ACHN (cell line): ENCODE measurements at places on chromosomes 1 and 21.

DNA sequence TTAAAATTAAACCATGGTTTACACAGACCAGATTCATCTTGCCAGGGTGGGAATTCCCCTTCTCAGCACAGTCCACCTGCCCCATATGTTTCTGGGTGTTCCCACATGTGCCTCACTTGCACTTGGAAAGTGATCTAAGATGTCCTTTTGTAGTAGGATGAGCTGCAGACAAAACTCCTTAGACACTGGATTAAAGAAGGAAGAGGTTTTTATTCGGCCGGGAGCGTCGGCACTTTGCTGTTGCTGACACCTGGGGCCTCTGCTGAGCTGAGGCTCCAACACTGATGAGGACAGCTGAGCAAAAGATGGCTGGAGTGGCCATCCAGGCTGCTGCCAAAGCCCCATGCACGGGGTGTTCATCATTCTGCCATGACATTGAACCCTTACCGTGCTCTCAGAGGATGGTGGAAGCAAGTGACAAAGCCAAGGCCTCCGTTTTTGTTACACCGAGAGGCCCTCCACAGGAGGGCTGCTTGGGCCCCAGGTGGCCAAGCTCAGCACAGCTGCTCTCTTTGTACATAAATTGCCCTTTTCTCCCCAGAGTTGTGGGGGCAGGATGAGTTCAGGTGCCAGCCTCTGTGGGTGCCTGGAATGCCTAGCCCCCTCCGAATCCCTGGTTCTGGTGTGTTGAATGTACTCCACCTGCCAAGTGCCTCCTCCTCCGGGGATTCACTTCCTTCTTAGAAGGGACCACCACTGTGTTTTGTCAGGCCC, 7.3 kb upstream of the ACOT11 start:
- DNase-seq = no peak

DNA sequence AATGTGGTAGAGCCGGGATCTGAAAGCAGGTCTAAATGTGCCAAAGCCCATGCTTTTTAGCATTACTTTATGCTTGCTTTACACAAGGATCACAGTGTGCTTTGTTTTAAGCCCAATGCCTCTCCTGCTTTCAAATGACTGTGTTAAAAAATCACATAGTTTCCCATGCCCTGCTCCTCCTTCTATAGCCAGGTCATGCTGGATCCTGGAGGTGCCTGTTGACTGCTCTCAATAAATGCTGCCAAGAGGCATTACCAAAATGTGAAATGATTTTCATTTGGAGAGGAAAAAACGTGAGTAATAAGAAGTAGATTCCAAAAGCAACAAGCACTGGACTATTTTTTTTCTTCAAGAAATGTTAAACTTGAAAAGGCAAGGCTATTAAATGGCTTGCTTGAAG, 420.7 kb upstream of the USP24 start:
- DNase-seq = no peak

DNA sequence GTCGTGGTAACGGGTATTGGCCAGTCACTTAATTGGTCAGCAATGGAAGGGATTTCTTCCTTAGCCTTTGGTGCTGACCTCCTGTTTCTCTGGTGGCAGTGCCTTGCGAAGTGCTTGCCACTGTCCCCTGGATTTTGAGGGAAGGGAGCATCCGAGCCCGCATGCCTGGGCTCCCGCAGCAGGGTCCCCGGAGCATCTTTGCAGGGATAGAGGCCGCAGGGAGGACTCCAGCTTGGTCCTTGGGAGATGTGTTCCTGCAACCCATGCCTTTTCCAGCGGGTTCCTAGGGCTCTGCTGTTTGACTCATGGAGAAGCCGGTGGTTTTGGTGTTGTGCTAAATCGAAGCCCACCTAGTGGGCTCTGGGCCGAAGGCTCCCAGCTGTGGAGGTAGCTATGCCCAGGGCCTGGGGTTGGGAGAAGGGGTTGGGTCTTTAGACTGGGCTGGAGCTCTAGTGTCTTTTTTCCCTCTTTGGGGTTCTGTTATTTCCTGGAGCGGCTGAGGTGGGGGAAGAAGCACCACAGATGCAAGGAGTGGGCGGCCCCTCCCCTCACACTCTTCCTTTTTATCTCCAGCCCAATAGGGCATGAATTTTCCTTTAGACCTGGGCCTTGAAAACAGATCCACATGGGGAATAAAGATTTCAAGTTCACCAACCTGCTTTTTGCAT, 39.0 kb downstream of the PIK3CD start:
- DNase-seq = no peak

DNA sequence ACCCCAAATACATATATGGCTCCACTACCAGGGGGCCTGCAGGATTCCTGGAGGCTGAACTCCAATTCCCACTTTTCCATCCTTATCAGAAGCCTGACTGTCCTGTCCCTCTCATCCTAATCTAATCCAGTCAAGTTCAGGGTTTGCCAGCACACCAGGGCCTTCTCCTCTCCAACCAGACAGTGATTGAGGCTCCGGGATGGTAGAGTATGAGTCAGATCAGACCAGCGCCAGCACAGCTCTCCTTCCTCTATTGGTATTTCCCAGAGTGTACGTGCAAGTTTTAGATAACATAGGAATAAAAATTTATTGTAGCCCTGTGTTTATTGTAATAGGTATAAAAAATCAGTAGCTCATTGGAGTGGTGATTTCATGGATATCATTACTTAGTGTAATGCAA, 24.5 kb upstream of the RCSD1 start:
- DNase-seq = no peak

GRCh38 chr1:2115702-2116341, 65.6 kb downstream of the PRKCZ start:
- no peak for DNase-seq

- peak; percentile 91 for DNase-seq
These were observed 16.4 kb downstream of the EPHA2 start for GRCh38 chr1:16139473-16139962.

- peak; percentile 66 for DNase-seq
These were observed 138.1 kb upstream of the HMCN1 start for GRCh38 chr1:185595835-185596667.

DNA sequence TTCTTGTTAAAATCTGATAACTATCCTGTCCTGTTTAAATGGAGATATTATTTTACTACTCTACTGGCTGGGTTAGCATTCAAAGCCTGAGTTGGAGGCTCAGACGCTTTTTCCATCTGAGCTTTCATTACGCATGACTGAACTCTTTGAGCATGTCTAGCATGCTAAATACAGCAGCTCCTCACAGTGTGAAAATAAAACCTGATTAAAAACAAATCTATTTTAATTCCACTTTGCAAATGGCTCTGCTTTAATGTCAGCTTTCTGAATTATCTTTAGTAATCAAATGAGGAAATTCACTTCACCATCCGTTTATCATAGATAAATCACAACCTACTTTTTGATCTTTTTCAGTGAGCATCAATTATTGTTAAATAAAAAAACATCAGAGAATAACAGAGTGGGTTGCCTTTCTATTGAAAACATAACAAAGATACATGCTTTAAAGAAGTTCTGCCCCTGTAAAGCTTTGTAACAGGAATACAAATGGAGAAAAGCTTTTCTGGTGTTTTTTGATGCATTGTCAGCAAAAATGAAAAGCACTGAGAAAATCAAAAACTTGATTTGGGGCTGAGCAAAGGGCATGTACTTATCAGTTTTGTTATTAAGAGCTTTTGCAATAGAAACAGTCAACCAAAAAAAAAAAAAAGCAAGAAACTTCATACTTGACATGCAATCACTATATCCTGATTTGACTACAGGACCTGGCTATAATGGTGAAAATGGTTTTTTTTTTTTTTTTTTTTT, 3.5 kb upstream of the SPEN start:
- no peak for DNase-seq

DNA sequence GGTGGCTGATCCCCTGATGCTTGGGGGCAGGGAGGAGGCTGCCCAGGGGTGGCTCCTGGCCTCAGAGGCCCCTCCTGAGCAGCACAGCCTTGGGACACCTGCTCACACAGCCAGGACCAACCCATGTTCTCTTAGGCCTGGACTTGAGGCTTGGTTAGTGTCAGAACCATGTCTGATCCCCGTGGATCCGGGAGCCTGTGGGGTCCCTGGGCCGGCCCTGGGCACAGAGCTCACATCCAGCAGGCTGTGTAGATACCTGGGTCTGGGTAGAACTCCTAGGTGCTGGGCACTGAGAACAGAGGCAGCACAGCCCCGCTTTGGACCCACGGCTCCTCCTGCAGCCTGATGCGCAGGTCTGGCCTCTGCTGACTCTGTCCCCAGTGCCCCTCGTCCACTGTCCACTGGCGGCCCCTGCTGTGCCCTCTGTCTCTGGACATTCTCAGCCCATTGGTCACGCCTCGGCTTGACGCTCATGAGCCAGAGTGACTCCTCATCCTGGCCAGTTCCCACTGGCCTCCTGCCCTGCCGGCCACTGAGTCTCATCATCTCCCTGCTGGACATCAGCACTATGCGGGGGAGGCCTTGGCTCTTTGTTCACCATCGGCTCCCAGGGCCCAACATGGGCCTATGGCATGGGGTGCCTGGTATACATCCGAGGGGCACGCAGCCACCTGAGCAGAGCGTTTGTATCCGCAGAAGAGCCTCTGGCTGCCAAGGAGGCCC, 70.2 kb downstream of the TRIM11 start:
- no peak for DNase-seq

DNA sequence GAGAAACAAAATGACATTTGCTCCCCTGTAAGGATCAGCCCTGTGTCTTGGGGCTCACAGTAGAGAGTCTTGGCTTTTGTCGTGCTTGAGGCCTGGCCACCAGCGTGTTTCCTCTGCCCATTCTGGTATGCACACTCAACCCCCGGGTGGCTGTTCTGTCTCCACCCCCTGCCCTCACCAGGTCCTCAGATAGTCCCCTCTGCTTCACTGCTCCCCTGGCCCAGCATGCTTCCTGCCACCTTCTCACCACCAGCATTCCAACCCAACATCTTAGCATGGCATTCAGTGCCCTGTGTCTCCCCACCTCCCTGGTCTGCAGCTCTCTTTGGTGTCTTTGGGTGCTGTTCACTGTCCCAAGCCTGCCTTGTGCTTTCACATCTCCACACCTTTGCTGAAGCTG, 16.2 kb downstream of the ZNF362 start:
- no peak for DNase-seq

DNA sequence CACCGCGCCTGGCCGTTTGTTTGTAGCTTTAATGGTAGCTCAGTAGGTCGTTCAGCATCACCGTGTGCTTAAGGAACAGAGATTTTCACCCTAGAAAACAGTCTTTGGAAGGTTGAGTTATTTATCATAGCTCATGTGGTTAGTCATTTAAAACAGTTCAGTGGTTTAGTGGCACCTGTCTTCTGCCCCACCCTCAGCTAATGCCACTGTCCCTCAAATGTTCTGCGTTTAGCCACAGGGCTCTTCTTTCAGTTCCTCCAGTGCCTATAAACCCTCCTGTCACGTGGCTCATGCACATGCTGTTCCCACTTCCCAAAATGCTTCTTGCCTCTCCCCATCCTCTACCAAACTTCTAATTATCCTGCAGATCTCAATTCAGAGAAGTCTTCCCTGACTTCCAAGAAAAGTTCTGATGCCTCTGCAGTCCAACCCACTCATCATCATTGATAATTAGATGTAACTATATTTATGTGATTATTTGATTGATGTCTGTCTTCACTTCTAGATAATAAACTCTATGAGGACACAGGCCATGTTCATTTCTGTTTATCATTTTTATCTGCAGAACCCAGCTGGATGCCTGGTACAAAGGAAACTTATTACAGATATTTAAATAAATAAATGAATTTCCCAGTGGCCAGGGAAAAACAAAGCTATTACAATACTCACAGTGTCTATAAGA, 14.4 kb upstream of the DIPK1A start:
- no peak for DNase-seq

DNA sequence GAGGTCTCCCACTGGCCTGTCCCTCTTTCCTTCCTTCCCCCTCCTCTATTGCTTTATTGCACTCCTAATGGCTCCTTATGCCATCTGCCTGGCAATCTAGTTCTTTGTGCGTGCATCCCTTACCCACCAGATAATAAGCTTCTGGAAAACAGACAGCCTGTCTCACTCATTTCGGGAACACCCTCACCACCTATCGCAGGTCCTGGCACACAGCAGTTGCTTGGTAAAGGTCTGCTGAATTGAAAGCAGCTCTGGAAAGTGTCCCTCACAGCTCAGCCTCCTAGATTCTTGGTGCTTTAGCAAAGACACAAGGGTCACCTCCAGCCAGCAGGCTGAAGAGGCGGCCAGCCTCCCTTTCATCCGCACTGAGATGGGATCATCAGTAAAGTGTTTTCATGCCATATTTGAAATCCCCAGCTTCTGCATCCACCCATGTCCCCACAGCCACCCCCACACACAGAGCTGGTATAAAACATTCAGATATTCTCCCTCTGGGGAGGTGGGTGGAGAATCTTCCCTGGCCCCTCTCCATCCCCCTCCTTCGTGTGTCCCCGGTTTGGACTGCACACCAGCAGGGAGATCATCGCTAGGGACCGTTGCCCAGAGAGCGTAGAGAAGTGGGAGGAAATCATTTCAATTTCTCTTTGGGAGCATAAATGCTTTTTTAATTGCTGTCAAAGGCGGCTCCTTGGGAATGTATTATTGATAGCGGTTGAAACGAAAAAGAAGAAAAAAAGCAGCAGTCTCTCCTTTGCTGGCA, 29.1 kb upstream of the ATP2B4 start:
- no peak for DNase-seq

- DNase-seq = peak; percentile 9
These were observed 1.1 kb downstream of the GNG4 start for GRCh38 chr1:235648407-235648907.

GRCh38 chr1:155318082-155318481, 2.6 kb upstream of the RUSC1 start:
- no peak for DNase-seq

GRCh38 chr1:77533660-77534305, 148.7 kb downstream of the ZZZ3 start:
- DNase-seq = peak; percentile 56

- DNase-seq = no peak
These were observed 2.7 kb downstream of the AKR7A2 start for GRCh38 chr1:19309123-19309813.

DNA sequence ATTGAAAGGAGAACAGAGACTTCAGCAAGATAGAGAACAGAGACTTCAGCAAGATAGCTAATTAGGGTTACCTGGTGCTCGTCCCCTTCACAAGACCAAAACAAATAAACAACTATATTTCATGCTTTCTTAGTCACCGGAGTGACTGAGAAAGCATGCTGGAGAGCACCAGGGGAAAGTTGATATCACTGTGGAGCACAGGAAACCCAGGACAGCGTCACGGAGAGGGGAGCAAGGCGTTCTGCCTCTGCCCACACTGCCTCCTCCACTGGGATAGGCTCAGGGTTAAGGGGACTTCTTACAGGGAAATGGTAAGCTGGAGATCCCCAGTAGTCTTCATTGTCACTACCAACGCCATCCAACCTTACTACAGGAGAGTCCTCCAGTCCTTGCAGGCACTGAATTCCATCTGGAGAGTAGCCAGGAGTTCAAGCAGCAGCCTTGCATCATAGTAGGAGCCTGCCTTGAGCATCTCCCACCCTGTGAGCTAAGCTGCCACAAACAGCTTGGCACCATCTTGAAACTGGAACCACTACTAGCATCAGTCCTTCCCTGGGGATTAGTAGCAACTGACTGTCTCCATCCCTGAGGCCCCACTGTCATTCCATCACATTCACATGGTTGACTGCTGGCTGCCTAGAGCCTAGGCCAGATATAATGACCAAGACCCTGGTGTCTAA, 239.4 kb downstream of the PLPP3 start:
- no peak for DNase-seq

GRCh38 chr1:110087812-110088738, 17.6 kb upstream of the ALX3 start:
- DNase-seq = peak; percentile 56
